Thoracic aorta (tissue), 2 donors: ENCODE measurements at places on chromosomes 7 and 10.

GRCh38 chr7:45712057-45712689, 138.0 kb downstream of the ADCY1 start:
- DNase-seq, result no peak

DNA sequence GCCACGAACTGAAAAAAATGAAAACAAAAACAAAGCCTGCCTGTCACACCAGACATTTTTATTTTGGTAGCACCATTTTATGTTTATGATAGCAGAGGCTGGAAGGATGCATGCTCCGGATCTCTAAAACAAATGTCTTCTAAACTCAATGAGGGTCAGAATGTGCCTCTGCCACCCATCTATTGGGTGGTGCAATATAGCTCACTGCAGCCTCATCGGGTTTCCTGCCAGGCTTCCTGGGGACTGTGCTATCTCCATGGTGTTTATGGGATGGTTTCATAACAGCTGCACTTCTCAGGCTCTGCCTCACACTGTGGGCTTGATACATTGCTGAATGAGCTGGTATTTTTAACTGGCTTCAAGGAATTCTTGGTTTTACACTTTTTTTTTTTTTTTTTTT, 94.4 kb downstream of the ITIH5 start:
- DNase-seq, result no peak

- DNase-seq, result no peak
These were observed 75.5 kb downstream of the PAPSS2 start for GRCh38 chr10:87734987-87735827.

DNA sequence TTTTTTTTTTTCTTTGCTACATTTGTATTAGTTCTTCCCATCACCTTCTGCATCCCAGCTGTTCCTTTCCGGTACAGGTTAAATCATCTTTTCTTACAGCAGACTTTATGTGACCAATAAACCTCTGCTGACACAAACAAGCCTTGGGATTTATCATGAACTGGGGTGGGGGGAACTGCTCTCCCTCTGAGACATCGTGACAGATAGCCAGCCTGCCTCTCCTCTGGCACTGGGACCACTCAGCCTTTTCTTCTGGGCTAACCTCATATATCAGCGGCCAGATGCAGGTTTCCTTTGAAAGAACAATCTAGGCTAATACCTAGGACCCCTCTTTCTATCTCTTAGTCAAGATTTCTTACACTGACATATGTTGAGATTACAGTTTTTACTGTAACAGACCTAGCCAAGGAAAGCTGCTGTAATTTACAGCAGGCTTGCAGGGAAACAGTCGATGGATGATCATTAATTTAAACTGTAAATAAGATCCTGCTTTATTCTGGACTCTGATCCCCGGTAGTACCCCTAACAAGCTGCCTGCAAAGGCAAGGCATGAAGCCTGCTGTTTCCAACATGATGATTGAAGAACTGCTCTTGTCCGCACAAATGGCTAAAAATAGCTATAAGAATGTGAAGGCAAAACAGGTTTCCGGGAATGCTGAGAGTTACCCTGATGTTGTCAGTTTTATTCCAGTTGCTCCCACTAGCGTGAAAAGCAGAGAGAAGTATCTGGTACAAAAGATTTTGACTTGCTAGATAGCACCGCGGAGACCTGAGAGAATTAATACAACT, 338.7 kb downstream of the SORCS1 start:
- DNase-seq, result no peak

DNA sequence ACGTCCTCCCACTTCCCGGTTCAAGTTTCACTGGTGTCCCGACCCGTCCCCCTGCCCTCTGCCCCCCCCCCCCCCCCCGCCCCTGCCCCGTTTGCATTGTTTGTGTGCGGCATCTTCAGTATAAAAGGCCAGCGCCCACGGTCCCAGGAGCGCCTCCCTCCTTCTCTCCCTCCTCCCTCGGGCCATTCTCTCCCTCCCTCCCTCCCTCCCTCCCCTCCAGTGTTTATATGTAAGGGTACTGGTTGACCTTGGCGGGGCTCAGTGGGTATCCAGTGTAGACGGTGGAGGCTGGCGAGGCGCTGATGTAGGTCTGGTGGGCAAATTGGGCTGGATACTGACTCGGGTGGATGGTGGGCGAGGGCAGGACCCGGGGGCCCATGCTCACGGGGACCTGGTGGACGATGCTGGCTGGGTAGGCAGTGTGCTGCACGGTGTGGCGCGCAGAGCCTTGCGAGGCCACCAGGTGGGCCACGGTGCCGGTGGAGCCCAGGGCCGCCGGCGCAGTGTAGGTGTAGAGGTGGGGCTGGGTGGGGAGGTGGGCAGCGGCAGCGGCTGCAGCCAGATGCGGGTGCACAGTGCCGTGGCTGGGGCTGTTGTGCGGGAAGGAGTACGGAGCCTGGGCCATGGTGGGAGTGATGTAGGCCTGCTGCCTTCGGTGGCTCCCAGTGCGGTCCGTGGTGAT, 49.4 kb downstream of the CLEC2L start:
- no peak for DNase-seq

DNA sequence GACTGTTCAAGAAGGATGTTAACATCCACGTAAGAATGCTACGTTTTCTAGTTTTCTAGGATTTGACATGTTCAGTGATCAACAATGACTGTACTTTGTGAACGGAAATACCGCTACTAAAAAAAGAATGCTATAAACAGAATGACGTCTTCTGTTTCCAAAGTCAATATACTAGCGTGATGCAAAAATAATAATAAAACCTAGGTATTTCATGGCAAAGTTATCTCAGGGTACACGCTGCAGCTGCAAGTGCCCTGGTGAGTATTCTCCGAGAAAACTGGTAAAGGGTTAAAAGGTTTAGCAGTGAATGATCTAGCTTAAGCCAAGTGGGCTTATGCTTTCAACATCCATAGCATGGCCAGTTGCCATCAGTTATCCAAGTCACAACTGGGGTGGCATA, 653.3 kb upstream of the PFKP start:
- DNase-seq, result no peak

GRCh38 chr7:115975766-115976165, 54.8 kb downstream of the TFEC start:
- no peak for DNase-seq

DNA sequence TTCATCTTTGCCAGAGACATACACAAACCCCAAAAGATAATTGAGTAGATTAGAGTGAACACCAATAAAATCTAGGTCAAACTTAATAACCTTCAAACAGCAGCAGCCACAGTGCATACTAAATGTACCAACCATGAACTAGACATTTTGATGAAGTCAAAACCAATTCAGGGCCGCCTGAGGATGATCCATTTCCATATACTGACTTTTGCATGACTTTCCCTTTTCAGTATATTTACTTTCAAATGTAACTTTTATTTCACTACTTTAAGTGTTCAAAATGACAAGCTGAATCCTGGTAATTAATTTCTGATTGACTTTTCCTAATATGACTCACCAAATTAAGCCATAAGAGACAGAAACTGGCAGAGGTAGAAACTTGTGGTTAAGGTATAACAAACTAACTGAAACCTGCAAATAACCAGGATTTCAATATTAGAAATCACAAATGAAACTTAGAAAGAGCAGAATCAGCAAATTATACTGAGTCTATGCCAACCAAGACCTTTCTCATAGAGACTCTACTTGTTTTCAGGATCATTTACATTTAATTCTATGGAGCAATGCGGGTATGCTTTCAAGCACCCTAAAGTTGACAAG, 171.9 kb upstream of the LRRN3 start:
- DNase-seq, result no peak
